ENCODE measurements at places on chromosomes 12 and 14.

DNA sequence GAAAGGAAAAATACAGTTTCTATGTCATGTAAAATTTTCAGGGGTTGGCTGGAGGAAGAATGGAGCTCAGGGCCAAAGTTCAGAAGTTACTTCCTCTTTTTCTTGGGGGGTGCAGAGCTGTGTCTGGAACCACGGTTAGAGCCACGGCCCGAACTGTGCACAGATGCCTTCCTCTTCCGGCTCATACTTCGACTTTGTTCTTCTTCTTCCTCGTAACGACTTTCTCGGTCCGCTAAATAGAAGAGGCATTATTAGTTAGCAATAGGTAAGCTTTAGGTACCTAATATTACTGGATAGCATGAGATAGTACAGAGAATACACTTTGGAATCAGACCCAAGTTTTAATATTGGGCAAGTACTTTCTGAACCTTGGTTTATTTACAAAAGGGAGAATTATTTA, 31.2 kb downstream of the SUPT16H start:
- no peak for DNase-seq

DNA sequence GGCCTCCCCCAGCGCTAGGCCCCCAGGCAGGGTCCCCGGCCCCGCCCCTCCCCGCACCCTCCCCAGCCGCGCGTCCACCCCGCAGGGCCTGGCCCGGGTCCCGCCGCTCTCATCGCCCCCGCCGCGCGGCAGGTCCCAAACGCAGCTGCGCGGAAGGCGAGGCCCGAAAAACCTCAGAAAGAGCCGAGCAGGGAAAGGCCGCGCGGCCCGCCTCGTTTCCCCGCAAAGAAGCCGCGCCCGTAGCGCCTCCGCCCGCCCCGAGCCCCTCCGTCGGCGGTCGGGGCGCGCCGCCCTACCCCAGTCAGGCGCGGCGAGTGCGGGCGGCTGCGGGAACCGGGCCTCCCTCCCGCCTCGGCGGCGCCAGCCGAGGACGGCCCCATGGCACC, 324 bp downstream of the POLE start:
- no peak for DNase-seq

DNA sequence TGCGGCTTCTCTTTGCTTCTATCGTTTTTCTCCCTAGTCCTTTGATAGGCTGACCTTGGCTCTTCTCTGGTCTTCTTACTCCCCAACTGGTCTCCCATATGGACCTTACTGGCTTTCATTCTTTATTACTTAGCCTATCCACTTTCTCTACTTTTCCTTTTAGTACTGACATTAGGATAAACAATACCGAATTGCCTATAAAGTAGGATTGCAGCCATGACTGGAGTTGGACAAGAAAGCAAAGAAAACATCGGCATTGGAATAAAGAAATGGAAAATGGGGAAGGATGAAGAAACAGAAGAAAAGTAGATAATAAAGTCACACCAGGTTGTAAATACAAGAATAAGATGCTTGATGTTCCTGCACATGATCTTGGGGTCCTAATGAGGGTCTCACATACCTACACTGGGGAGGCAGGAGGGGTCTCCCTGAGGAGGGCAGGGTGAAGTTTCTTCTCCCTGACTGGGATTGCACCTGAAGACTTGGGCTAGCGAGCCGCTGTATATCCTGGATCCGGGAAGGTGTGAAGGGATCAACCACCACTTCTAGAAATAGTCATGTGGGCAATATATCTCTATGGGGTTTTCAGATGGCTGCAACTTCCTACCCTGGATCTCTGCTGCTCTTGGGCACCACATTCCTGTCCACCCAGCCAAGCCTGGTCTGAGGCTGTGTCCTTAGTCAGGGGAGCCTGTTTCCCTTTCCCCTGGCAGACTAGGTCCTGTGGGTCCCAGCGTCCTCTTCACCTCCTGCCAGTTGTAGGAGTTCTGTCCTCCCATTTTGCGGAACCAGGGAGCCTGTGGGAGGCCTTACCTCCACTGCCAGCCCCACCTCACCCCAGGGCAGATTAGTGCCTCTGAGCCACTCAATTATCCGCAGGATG, 13.1 kb downstream of the NKX2-1 start:
- no peak for DNase-seq

DNA sequence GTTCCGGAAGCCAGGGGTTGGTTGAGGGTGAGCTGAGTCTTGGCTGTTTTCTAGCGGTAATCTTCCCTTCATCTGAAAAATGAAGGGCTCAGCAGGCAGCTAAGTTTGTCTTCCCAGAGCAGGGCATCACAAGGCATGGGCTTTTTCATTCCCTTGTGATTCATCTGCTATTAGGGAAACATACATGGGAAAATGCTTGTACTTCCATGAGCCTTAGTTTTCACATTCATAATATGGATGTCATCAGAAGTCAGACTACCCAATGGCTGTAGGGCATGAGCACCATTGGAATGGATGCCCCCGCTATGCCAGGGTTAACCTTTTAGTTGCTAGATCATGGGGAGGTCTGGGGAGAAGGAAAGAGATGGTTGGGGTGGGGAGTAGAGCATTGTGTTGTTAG, 18.7 kb downstream of the HELB start:
- DNase-seq, result no peak

DNA sequence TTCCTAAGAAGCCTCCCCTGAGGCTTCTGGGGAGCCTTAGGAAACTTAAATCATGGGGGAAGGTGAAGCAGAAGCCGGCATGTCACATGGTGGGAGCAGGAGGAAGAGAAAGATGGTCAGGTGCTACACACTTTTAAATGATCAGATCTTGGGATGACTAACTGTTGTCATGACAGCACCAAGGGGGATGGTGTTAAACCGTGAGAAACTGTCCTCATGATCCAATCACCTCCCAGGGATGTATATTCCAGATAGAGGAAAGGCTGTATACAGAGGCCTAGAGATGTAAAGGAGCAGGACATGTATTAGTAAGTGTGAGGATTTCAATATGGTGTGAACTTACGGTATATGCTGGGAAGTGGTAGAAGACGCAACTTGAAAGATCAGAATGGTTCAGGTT, 121.1 kb downstream of the CAND1 start:
- DNase-seq, result no peak

DNA sequence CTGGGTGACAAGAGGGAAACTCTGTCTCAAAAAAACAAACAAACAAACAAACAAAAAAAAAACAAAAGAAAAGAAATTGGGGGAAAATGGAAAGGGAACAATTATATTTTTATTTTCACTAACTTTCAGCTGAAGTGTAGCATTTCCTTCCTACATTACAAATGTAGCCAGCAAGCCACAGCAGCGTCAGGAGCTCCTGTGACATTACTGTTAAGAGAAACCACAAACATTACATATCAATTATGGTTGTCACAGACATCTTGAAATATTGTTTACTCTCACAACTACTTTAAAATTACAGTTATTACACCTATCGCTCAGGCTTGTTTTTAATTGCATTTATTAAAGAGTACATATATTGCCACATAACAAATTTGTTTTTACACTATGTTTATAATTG, 49.8 kb upstream of the SLC24A4 start:
- DNase-seq, result no peak

DNA sequence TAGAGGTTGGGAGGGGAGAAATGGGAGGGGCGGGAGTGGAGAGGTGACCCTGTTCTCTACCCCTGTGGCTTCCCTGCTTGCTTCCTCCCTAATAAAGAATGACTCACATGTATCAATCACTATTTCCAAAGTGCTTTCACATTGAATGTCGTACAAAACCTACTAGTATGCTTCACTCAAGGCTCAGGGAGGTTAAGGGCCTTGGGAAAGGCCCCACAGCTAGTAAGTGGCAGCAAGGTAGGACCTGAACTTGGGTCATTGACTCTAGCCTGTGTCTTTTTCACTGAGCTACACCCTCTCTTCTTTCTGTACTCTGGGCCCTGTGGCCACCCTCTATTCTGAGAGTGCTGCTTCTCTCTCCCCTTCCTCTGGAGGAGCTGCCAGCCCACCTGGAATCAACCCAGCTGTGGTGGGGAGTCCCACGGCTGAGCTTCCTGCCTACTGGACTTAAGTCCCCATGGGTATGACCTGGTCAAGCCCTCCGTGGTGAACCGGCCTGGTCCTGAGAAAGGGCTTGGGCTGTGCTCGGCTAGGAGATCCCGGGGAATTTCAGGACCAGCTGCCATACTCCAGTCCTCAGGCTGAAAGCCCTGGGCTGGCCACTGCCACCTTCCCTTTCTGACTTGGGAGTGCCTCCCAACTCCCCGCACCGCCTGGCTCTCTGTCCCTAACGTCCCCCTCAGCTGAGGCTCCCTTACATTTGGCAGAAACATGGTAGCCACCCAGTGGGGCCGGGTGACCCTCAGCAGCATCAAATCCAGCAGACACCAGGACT, 13.0 kb downstream of the SLC48A1 start:
- no peak for DNase-seq

Measured in stimulated activated CD4-positive, alpha-beta T cell treated with anti-CD3 and anti-CD28 coated beads, TNF-alpha, amount 100 ng/mL, for 4 hours (primary cell).